ENCODE measurements at places on chromosomes 16 and 17.

- DNase-seq: no peak
These were observed 231.1 kb upstream of the SDK2 start for GRCh38 chr17:73875346-73875745.

GRCh38 chr16:57235128-57236021, 9.7 kb upstream of the ARL2BP start:
- peak; percentile 26 for DNase-seq

- DNase-seq: peak; percentile 92
These were observed 12.3 kb upstream of the UBE2I start for GRCh38 chr16:1297018-1297696.

DNA sequence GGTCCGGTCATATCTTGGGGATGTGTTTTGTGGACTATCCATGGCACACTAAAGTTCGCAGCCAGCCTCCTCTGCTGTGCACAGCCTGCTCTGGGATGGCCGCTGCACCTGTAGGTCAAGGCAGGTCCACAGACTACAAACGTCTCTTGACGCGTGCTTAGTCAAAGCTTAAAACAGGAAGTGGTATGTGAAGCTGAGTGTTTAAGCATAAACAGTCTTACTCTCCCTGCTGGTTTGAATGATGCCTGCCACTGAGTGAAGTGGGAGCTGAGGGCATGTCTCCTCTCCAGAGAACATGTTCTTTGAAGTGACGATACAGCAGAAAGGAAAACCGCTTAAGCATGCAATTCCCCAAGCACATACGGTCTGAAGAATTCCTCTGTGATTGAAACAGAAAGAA, 365.6 kb downstream of the SLC39A11 start:
- peak; percentile 25 for DNase-seq

- peak; percentile 62 for DNase-seq
These were observed 19.9 kb downstream of the CEP295NL start for GRCh38 chr17:78883089-78883532.

- DNase-seq: no peak
These were observed 66.0 kb downstream of the SMPD3 start for GRCh38 chr16:68382296-68382718.
